ENCODE measurements at places on chromosomes 3 and 15.
A peak's percentile ranks its signal among the peaks of the same experiment; 100 is the strongest.

DNA sequence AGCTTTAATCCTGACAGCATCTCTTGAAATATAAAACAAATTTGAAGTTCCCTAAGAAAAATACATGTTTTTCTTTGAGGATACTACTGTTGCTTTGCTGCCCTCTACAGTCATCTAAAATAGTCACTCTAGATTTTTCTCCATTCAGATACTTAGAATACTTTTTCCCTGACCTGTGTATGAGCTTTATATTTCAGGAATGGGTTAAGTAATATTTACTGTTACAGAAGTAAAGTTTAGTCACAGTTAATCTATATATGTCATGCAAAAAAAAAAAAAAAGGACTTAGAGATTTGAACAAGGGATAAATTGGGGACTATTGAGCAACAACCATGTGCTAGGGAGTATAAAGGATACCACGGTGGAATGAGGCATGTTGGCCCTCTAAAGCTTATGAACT lies 8.8 kb downstream of the NECTIN3 start:
- DNase-seq: no peak

- no peak for DNase-seq
Measured at GRCh38 chr3:159559771-159560170, 428.9 kb upstream of the IL12A start.

DNA sequence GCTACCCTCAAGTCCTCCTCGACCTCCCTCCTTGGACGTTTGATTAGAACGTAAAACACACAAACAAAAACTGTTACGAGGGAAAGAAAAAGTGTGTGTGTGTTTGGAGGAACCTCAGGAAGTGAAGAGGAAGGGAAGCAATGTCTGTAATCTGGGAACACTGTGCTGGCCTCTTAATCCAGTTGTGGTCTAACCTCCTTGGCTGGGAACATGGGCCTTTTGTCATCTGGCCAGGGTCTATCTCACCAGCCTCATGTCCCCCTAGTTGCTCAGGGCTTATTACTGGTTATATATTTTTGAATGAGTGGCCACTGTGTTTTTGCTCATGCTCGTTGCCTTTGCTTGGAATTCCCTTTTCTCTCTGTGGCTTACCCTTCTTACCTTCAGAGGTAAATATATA lies 89.0 kb upstream of the RASGRF1 start:
- no peak for DNase-seq

- DNase-seq: no peak
Measured at GRCh38 chr3:15207836-15208504, 1.9 kb downstream of the CAPN7 start.

- no peak for DNase-seq
Measured at GRCh38 chr3:104032283-104032682, 1334.4 kb upstream of the ALCAM start.

DNA sequence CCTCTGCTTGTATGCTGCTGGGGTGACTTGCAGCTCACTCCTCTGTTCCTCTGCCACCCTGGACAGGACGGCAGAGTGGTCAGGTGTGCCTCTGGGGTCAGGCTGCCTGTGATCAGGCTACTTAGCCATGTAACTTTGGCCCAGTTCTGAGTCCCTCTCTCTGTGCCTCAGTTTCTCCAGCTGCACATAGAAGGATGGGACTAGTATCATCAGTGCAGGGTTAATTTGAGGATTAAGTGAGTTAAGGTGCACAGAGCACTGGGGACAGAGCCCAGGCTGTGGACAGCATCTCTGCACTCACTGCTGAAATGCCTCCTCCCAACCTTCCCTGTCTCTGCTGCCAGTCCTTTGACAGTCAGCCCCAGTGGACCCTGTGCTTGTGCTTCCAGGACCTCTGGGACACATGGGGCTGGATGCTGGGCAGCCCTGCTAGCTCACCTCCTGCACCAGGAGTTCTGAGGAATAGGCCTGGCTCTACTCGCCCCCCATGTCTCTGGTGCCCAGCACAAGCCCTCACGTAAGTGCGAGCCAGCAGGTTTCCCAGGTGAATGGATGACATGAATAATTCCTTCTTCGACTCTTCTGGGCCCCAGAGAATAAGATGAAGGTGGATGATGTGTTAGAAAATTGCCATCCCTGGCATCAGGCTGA lies 19.3 kb upstream of the PRR23E start:
- DNase-seq: no peak

GRCh38 chr3:185207931-185208746 lies 45.7 kb downstream of the EHHADH start:
- no peak for DNase-seq

GRCh38 chr3:188756241-188756640 lies 415.5 kb upstream of the TPRG1 start:
- DNase-seq: no peak

- no peak for DNase-seq
Measured at GRCh38 chr15:100199711-100200286, 142.0 kb downstream of the ADAMTS17 start.

- DNase-seq: peak; percentile 65
Measured at GRCh38 chr15:40782609-40783227, 12.9 kb downstream of the C15orf62 start.

DNA sequence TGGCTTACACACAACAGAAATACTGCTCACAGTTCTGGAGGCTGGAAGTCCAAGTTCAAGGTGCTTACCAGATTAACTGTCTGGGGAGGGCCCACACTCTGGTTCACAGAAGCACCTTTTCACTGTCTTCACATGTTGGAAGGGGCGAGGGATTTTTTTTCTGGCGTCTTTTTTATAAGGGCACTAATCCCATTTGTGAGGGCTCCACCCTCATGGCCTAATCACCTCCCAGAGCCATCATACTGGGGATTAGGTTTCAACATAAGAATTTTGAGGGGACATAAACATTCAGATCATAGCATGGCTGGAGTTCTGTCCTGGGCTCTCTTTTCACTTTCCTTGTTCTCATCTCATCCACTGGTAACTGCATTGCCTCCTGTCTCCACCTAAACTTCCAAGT lies 63.5 kb downstream of the IGF1R start:
- DNase-seq: no peak

- no peak for DNase-seq
Measured at GRCh38 chr3:78912687-78913086, 855.1 kb downstream of the ROBO1 start.

- DNase-seq: no peak
Measured at GRCh38 chr3:112670824-112671223, 29.9 kb upstream of the CCDC80 start.

GRCh38 chr15:93649691-93650235 lies 560.8 kb upstream of the RGMA start:
- DNase-seq: no peak

- DNase-seq: no peak
Measured at GRCh38 chr3:24670871-24671270, 176.2 kb upstream of the THRB start.

- no peak for DNase-seq
Measured at GRCh38 chr3:192916371-192917027, 1.2 kb downstream of the MB21D2 start.

GRCh38 chr15:32688151-32688639 lies 29.6 kb upstream of the GREM1 start:
- no peak for DNase-seq

GRCh38 chr3:40398346-40398745 lies 11.4 kb downstream of the ENTPD3 start:
- DNase-seq: no peak

GRCh38 chr3:130971208-130971607 lies 55.4 kb downstream of the ASTE1 start:
- DNase-seq: no peak

GRCh38 chr3:111072031-111072921 lies 660 bp downstream of the NECTIN3 start:
- peak; percentile 3 for DNase-seq

GRCh38 chr3:133547432-133548041 lies 25.9 kb upstream of the CDV3 start:
- no peak for DNase-seq

GRCh38 chr3:52093756-52094545 lies 37.6 kb upstream of the DUSP7 start:
- no peak for DNase-seq

GRCh38 chr3:155843569-155843968 lies 10.7 kb downstream of the SLC33A1 start:
- no peak for DNase-seq

GRCh38 chr3:87694678-87695077 lies 364.1 kb downstream of the CGGBP1 start:
- DNase-seq: no peak

- no peak for DNase-seq
Measured at GRCh38 chr3:153320585-153321128, 158.6 kb downstream of the RAP2B start.

GRCh38 chr3:189513281-189514117 lies 117.7 kb upstream of the TP63 start:
- DNase-seq: no peak

DNA sequence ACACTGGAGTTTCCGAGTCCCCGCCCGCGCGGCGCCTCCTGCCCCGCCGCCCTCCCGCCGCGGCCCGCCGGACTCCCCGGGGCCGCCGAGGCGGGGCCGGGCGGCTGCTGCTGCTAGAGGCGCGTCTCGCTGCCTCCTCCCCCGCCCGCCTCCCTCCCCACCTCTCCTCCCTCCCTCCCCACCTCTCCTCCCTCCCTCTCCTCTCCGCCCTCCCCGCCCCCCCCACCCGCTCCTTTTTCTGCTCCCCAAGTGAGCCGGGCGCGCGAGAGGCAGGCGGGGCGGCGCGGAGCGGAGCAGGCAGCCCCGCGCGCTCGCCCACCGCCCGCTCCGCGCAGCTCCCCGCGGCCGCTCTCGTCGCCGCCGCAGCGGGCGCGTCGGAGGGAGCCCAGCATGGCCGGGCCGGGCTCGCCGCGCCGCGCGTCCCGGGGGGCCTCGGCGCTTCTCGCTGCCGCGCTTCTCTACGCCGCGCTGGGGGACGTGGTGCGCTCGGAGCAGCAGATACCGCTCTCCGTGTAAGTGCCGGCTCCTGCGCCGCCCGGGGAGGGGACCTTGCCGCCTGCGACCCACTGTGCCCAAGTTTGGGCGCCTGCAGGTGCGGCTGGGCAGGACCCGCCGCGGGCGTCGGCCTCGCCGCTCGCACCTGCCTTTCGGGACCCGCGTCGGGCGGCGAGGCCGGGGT lies at the start of gene CACNA2D3:
Gene CACNA2D3, plus strand, starts transcription at position 229 of the 679 bp plus-strand sequence.
- no peak for DNase-seq

GRCh38 chr3:187833799-187834578 lies 88.7 kb upstream of the BCL6 start:
- no peak for DNase-seq

GRCh38 chr3:197746209-197746608 lies 3.5 kb upstream of the FYTTD1 start:
- DNase-seq: no peak
